ENCODE measurements at places on chromosomes 12 and 14.

DNA sequence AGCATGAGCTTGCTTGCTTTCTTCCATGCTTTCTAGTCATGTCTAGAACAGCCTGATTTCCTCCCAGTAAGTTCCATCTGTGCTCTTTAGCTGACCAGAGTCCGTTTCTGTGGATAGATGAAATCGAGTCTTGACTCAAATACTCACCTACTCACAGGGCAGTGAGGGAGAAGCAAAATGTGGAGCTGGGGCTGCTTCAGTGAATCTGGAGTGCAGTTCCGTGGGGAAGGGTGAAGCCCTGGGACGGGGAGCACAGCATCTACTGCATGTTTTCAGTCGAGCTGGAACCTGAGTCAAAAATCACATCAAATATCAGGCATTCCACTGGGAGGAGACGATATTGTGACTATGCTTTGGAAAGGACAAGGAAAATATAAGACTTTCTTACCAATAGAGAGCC, 70.3 kb upstream of the PRMT8 start:
- no peak for DNase-seq

DNA sequence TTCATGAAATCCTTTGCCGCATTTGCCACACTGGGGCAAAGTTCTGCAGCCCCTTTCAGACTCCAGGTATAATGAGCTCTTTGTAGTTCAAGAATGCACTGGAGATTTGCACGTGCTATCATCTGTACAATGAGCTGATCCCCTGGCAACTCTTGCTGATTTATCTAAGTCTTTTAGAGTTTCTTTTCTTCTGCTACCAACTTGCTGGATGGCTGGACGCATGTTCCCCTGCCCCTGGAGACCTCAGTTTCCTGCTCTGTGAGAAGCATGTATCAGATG, 103.2 kb downstream of the CMKLR1 start:
- DNase-seq = no peak

DNA sequence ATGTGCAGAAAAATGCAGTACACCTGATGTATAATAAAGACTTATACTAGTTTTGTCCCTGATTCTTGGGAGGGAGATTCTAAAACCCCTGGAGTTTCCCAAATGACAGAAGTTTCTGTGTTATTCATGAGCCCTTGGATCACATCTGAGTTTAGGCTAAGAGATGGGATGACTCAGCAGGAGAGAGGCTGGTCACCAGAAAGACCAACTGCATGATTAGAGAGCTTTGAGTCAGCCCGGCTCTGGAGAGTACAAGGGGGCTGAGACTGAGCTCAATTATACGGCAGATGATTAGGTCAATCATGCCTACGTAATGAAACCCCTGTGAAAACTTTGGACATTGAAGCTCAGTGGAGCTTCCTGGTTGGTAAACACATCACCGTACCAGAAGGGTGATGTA, 174.2 kb downstream of the SSPN start:
- DNase-seq = no peak

DNA sequence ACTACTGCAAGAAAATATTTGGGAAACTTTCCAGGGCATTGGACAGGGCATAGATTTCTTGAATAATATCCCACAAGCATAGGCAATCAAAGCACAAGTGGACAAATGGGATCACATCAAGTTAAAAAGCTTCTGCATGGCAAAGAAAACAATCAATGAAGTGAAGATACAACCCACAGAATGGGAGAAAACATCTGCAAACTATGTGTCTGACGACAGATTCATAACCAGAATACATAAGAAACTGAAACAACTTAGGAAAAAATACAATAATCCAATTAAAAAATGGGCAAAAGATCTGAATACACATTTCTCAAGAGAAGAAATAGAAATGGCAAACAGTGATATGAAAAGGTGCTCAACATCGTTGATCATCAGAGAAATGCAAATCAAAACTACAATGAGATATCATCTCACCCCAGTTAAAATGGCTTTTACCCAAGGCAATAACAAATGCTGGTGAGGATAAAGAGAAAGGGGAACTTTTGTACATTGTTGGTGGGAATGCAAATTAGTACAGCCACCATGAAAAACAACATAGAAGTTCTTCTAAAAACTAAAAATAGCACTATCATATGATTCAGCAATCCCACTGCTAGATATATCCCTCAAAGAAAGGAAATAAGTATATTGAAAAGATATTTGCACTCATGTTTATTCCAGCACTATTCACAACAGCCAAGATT, 33.8 kb upstream of the ATP2B1 start:
- DNase-seq = no peak

- no peak for DNase-seq
Observed at GRCh38 chr12:20404576-20405346, 36.4 kb downstream of the PDE3A start.
